SJCRH30 (cell line): ENCODE measurements at places on chromosomes 16 and 17. TPM values are rescaled to one million over a fixed set of nuclear protein-coding genes. Genes with fewer than 3 reads are reported as not detected.

DNA sequence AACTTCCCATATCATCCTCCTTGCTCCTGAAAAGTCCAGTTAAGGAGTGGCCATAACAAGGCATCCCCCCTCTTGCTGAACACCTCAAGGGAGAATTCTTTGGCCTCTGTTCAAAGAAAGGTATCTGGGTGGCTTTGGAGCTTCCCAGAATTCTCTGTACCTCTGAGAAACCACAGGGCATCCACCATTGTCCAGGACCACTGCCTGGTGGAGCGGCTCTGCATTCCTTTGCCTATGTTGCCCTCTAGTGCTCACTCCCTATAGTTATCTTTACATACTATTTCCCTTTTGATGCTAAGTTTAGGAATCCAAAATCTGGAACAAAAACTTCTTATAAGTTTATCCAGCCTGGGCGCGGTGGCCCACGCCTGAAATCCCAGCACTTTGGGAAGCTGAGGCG lies 30.3 kb downstream of the CHD9NB start:
- H3K4me1 ChIP-seq = no peaks in the 10 kb centered on the region
- no peaks in the 10 kb centered on the region for H3K36me3 ChIP-seq

- H3K4me1 ChIP-seq = no peaks in the 10 kb centered on the region
- no peaks in the 10 kb centered on the region for H3K27me3 ChIP-seq
- peaks cover 40% of the 10 kb centered on the region for H3K36me3 ChIP-seq
- H3K4me3 ChIP-seq = no peak overlapping the region
These were observed 4.8 kb upstream of the ADAT1 start for GRCh38 chr16:75627851-75628250.

- H3K4me3 ChIP-seq = no peak overlapping the region
- no peak overlapping the region for H3K27ac ChIP-seq
- peaks cover 12% of the 10 kb centered on the region for H3K4me1 ChIP-seq
These were observed 2.0 kb upstream of the NAE1 start for GRCh38 chr16:66832661-66833305.

DNA sequence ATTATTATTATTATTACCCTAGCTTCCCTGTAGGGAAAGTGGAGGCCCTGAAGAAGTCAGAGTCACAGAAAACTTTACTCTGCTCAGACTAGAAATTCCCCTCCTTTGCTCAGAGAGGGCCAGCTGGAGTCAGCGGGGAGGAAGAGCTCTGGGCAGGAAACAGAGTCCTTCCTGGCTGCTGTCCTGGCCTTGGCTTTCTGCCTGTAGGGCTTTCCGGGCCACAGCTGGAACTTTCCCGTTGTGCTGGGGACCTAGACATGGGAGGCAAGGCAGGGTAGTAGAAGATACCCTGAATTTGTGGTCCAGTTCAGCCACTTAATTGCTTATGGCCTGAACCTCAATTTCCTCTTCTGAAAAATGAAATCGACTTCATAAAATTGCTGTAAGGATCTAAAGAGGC lies 14.0 kb upstream of the CCL2 start:
- peak; percentile 77 for DNase-seq
- no peaks in the 10 kb centered on the region for H3K36me3 ChIP-seq
- 0 out of 2 replicates have a peak overlapping the region, but pooled peaks have one; percentile 2 for H3K27ac ChIP-seq
- H3K27me3 ChIP-seq = no peaks in the 10 kb centered on the region
- H3K4me1 ChIP-seq = peaks cover 68% of the 10 kb centered on the region
- no peak overlapping the region for H3K4me3 ChIP-seq

Gene UMOD
- total RNA-seq = not detected in 2 replicates
